PC-9 (cell line): ENCODE measurements at places on chromosomes 4 and X.

DNA sequence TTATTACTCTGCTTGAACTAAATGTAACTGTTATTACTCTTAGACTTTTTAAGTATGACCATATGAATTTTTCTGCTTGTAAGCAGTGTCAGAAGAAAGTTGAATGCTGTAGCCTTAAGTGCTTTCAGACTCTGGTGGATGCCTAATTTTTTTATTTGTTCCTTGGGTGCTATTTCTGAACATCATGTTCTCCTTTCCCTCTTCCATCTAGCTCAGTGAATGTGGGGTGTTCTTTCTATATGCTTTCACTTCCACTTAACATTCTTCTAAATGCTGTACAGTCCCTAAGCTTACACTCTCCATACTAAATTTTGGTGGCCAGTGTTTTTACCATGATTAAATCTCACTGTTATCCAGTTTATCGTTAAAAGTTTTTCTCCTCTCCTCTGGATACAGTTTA, 3.6 kb downstream of the DCK start:
- DNase-seq = no peak

- no peak for DNase-seq
Measured at GRCh38 chrX:101062176-101062575, 10.3 kb upstream of the TRMT2B start.

DNA sequence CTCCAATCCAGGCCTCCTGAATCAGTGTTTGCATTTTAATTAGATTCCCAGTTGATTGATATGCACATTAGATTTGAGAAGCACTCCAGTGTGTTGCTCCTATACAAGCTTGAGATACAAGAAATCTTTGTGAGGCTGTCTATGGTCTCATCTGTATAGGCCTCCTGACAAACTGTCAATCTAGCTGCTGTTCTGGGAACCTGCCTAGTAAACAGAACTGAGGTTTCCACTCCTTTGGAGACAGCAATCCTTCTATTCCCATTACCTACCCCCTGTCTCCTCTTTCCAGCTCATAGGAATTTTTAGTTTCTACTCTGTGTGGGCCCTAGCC, 306.1 kb upstream of the EMCN start:
- DNase-seq = no peak

DNA sequence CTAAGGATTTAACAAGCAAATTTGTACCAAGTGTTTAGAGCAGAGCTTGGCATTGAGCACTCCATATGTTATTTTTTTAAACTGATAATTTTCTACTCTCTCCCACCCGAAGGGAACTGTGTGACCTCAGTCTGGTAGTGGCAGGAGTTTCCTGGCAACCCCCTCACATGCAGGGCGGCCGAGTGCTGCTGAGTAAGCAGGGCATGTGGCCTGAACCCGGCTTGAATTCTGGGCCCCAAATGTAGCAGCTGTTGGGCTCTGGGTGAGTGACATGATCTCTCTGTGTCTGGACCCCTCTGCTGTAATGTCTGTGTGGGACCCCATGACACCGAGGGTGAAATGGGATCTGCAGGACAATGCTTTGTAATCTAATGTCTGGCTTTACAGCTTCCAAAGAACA, 13.6 kb upstream of the C4orf50 start:
- no peak for DNase-seq

DNA sequence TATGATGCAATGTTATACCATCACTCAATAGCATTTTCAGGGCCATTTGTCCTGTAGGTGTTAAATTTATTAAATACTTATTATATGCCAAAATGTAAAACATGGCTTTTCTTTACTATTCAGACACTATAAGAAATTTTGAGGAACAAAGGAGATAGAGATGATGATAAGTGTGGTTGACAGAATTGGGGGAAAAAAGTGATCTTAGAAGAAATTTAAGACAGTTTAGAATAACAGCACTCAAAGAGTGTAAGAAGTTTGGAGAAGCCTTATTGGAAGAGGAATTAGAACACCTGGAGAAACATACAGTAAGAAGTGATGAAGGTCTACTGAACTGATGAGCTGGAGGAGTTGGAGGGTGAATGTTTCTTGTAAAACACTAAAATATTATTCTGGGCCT, 12.8 kb upstream of the AFP start:
- DNase-seq = no peak

GRCh38 chr4:29558789-29559188, 1161.4 kb upstream of the PCDH7 start:
- DNase-seq = no peak

DNA sequence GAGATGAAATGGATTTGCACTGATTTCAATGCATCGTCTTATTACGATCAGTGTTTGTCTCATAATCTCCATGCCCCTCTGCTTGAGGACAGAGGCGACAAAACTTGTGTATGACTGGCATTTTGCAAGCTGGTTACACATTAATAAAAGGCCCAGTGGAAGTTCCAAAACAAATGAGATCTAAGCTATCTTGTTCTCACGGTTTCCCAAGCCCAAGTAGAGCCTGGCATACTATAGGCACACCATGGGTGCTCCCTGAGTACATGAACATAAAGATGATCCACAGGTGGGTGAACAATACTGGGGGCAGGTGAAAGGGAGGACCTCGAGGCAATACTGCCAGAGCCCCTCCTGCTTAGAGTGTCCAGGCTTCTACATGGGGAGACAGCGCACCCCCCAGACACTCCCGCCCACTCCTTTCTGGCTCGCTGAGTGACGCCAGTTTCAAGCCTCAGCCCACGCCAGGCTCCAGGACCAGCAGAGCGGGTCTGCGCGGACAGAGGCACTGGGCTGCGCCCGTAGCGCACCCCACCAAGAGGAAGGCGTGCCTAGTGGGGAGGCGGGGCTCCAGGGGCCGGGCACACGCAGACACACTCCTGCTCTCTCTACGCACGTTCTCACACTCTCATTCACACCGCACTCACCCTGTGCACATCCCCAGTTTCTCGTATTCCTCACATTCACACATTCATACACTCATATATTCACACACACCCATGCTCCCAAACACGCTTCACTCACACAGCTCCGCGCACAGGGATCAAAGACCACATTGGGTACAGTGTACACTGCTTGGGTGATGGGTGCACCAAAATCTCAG, 8.9 kb upstream of the GSX2 start:
- DNase-seq = no peak

DNA sequence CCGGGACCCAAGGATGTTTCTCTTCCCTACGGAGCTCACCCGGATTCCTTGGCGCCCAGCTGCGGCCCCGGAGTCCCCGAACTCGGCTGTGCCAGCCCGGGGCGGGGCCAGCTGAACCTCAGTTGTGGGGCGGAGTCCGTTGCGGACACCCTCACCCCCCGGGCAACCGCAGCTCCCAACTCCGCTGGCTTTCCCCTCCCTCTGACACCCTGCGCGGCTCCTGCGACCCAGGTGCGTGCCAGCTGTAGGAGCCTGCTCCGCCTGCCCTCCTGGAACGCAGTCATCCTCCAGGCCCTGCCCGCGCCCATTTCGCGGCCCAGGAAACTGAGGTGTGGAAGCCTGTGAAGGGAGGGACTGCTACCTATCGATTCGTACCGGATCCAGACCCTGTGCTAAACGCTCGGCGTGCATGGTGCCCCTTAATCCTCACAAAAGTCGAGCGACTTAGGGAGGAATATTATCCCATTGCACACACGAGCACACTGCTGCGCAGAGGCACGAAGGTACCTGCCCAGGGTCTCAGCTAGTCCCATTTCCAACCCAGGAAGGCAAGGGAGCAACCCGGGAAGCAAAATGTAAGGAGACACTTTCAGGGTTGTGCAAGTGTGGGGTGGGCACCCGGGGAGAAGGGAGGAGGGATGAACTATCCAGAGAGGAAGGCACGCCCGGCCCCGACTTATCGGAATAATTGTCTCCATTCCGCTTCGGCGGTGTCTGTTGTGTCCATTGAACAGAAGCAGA, 12.3 kb downstream of the MSX1 start:
- no peak for DNase-seq

GRCh38 chr4:83360018-83360417, 25.4 kb upstream of the HPSE start:
- DNase-seq = no peak

GRCh38 chr4:24010994-24011393, 121.1 kb upstream of the PPARGC1A start:
- no peak for DNase-seq

GRCh38 chr4:163618845-163619244, 124.4 kb downstream of the TMA16 start:
- DNase-seq = no peak

- DNase-seq = no peak
Measured at GRCh38 chr4:118703118-118703517, 17.9 kb downstream of the METTL14 start.

GRCh38 chr4:83207497-83208101, 77.0 kb downstream of the COQ2 start:
- DNase-seq = peak; percentile 61

GRCh38 chr4:113962016-113962347, 17.5 kb downstream of the ARSJ start:
- DNase-seq = no peak

- no peak for DNase-seq
Measured at GRCh38 chr4:76697129-76697803, 200.7 kb downstream of the SOWAHB start.

DNA sequence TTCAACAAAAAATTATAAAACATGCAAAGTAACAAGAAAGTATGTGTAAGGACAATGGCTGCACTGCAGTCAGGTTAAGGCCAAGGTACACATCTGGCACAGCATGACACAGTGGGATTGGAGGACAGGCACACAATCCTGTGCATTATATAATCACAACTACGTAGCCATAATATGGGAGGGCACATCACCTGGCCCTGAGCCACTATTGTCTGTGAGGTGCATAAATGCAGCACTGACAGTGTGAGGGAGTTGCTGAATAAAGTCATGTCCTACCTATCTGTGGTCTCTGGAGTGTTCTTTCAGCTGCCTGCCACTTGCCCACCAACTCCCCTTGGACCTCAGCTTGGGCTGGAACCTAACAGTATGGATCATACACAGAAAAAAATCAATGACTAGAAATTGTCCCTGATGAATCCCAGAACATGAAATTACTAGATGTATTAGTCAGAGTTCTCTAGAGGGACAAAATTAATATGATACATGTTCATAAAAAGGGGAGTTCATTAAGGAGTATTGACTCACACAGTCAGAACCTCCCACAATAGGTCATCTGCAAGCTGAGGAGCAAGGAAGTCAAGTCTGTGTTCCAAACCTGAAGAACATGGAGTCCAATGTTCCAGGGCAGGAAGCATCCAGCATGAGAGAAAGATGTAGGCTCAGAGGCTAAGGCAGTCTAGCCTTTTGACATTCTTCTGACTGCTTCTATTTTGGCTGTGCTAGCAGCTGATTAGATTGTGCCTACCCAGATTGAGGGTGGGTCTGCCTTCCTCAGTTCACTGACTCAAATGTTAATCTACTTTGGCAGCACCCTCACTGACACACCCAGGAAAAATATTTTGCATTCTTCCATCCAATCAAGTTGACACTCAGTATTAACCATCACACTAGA, 46.4 kb upstream of the KCTD8 start:
- no peak for DNase-seq

DNA sequence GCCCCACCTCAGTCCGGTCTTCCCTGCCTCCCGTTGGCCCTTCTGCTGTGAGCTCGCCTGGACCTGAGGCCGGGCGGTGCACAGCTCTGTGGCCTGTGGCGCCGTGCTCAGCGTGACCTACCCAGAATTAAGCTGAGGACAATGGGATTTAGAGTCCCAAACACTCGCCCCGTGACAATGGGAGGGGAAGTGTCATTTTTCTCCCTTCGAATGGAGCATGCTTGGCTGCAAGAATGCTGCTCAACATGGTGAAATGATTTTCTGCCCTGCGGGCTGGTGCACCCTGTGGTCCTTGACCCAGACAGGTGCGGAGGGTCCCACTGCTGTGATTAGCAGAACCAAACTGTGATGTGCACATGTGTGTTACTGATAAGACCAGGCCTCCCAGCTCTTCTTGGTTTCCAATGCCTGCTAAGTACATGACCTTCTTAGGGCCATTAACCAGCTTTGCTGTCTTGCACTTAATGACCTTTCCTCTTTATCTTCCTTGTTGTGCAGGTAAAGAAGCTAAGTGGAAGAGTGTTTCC, 772 bp downstream of the EOLA1 start:
- DNase-seq = no peak

- DNase-seq = peak; percentile 74
Measured at GRCh38 chrX:48761674-48762471, at the start of gene GLOD5. Gene GLOD5, plus strand, starts transcription at chrX:48761747. Its CDS starts 44 bp downstream, at chrX:48761791.

GRCh38 chrX:136684120-136684519, 36.2 kb downstream of the CD40LG start:
- DNase-seq = no peak

GRCh38 chr4:132238697-132239096, 910.4 kb upstream of the PCDH10 start:
- no peak for DNase-seq

DNA sequence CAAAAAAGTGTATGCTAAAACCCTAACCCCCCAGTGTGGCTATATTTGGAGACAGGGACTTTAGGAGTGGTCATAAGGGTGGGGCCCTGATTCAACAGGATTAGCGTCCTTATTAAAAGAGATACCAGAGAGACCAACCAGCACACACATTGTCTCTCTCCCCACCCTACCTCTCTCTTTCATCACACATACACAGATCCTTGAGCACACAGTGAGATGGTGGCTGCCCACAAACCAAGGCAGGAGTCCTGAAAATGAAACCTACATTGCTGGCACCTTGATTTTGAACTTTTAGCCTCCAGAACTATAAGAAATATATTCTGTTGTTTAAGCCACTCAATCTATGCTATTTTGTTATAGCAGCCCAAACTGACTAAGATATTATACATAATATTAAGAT, 224.2 kb downstream of the KDR start:
- no peak for DNase-seq

- no peak for DNase-seq
Measured at GRCh38 chr4:109213056-109213455, 89.4 kb downstream of the COL25A1 start.

DNA sequence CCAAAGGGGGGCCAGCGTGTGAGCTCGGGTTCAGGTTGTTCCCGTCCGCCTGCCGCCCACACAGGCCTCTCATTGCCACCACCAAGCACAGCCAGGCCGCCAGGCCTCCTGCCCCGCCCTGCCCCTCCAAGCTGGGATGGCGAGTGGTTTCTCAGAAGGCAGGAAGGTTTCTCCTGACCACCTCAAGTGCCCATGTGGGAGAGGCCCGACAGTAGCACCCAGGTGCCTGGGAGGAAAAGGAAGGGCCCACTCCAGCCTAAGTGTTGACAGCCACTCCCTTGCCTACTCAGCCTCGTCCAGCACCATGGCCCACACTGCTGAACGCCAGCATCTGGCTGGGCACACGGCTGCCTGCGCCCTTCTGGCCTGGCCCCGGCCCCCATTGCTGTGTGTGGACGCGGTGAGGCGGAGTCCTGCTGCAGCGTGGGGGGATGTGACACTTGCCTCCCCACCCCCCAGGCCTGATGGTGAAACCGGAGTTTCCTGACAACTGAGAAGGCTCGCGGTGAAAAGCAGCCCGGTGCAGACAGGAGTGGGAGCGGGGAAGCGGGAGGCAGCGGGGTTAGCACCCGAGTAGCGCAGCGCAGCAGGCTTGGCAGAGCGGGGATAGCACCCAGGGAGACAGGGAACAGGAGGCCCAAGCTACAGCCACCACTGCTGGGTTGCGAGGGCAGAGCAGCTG, 19.2 kb downstream of the FLNA start:
- no peak for DNase-seq

DNA sequence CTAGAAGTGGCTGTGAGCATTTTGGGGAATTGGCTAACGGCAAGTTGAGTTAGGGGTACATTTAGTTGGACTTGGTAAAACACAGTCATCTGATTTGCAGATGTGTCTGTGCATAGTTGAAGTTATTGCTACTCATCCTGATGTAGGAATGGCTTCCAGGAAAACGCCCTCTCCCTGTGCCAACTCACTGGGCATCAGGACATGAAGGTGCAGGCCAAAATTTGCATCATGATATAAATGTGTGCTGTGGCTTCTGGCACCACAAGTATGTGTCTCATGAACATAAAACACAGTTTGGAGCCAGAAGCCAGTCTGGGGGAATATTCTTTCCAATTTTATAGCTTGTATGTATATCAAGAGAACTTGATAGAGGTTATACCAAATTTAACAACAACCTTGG, 54.2 kb upstream of the CBR4 start:
- no peak for DNase-seq
